ENCODE measurements at places on chromosomes 16 and 17.

DNA sequence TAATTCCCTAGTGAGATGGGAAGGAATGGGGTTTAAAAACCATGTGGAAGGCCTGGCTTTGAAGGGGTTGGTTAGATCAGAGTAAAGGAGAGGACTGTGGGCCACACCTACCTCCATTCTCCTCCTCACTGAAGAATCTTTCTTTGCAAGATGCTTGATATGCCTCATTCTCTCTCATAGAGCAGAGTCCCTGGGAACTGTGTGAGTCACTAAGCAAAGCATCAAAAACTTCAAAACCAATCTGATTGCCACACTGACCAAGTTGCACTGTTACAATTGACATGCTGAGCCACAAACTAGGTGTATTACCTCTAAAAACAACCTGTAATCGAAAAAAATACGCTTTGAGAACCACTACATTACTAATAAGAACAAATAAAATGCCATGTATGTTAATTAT is 2.0 kb downstream of the TUBD1 start:
- DNase-seq, result no peak

- DNase-seq, result no peak
Measured at GRCh38 chr16:86791287-86792035, 213.1 kb downstream of the FOXL1 start.

DNA sequence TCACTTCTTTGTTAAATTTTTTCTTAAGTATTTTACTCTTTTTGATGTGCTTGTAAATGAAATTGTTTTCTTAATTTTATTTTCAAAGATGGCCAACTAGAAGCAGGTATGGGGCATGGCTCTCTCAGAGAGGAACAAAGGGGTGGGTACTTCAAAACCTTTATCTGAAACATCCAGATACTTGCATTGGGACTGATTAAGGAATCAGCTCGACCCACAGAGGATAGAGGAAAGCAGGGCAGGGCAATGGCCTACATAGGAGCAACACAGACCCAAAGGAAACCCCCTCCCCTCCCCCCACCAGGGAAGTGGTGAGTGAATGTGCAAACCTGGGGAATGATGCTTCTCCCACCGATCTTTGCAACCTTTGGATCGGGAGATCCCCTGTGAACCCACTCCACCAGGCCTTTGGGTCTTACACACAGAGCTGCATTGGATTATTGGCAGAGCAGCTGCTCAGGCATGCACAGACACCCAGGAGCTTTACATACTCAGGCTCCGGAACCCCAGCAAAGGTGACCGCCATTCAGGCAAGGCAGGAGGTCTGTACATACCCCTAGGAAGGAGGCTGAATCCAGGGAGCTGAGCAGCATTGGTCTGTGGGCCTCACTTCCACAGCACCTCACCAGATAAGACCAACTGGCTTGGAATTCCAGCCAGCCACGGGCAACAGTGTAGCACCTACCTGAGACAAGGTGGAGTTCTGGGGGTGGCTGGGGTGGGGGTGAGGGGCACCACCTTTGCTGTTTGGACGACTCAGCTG is 3.0 kb upstream of the CCR7 start:
- no peak for DNase-seq

DNA sequence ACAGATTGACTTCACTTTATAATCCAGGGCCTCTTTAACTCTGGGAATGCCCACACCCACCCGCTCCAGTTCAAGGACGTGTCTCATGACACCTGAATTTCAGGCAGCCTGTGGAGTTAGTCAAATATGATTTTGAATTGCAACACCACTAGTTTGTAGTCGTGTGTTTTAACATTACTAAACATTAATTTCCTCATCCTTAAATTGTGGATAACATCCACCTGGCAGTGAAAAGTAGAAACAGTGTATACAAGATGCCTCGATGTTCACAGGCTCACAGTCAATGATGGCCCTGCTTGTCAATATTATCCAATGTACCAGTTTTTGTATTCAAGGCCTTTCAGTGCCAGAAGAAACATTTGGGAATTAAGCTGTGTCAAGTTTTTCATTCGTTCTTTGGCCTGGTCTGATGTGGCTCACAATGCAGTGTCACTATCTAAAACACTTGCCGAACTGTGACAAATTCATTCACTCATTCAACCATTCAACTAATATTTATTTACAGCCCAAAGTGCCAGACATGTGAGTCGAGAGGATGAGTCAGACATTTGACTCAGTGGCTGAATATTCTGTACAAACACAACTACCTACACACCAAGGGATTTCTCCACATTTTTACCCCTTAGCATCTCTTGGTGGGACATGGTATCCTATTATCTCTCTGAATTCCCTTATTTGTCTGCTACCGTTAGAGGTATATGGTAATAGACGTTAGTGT is 1.4 kb downstream of the MEIOB start:
- DNase-seq, result no peak

DNA sequence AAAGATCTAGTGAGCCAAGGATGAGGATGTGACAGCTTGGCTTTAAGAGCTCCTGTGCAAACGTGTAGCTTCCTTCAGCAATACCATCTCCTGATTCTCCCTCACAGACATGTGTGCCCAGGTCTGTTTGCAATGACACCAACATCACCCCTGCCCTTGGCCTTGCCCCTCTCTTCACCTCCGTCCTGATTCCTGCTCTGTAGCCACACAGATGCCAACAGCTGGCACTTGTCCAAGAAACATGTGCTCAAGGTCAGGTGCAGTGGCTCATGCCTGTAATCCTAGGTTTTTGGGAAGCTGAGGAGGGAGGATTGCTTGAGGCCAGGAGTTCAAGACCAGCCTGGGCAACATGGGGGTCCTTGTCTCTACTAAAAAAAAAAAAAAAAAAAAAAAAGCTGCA is 103.8 kb upstream of the CRHR1 start:
- no peak for DNase-seq

DNA sequence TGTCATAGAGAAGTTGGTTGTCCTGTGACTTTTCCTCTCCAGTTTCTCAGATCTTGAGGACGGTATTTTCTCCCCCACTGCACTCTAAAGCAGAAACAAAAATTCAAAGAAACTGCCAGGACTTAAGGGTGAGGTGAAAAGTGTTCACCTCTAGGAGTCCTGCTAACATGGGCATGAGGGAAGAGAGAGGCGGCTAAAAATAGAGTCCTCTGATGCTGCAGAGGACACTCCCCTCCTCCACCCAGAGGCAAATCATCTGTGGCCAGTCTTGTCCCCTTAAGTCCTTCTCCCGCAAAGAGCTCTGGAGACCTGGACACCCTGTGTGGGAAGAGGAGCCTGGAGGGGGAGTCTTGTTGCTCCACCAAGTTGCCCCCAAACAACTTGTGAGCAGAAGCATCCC is 4.7 kb upstream of the DDX19A start:
- no peak for DNase-seq

DNA sequence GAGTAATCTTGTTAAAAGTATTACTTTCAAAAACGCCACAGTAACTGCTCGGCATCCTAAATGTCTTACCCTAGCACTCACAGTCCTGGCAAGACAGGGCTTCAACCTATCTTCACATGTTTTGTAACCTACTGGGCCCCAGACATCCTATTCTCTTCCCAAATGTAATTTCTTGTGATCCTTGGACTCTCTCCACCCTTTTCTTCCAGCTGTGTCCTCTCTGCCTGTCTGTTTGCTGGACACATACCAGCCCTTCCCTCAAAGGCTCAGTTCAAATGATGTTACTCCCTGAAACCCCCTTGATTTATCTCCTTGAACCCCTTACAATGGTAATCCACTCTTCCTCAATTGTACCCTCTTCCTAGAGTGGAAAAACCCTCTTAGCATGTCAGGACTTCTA is 60.1 kb upstream of the CNEP1R1 start:
- DNase-seq, result no peak

DNA sequence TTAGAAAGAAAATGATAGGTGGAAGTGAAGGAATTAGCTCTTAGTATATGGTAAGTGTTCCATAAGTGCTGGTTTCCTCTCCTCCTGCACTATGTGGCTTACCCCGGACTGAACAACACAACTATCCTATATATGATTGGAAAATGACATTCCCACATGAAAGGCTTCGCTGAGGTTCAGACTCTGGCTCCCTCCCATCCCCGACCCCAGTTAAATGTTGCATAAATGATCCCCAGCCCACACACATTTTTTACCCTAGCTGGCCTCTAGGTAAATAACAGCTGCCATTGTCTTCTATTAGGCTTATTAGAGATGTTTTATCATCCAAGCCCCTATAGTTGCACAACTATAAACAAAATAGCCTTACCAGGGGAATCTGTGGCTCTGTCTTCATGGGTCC is 495.6 kb upstream of the CDH11 start:
- DNase-seq, result no peak

DNA sequence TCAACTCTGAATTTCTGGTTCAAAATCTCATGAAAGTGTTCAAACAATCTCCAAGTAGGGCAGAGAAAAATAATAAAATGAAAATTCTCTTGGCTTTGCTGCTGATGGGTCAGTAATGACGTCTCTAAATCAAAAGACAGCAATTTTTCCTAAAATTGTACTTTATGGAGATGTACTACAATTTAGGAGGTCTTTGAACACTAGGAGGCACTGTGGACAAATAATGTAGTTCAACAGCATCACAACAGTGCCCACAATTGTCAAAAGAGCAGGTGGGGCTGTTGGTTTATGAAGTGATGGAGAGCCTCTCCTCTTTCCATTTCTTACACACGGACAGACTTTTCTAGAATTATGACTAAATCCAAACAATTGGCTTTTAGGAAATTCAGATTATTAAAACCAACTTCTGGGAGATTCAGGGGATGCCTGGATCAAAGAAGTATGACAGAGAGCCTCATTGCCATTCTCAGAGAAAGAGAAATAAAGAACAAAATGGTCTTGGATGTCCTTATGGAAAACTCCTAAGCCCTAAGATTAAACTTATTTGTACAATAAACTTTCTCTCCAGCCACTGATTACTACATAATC is 23.8 kb downstream of the EZH1 start:
- DNase-seq, result no peak

GRCh38 chr17:62109378-62109902 is 44.4 kb upstream of the MED13 start:
- DNase-seq, result peak; percentile 76

DNA sequence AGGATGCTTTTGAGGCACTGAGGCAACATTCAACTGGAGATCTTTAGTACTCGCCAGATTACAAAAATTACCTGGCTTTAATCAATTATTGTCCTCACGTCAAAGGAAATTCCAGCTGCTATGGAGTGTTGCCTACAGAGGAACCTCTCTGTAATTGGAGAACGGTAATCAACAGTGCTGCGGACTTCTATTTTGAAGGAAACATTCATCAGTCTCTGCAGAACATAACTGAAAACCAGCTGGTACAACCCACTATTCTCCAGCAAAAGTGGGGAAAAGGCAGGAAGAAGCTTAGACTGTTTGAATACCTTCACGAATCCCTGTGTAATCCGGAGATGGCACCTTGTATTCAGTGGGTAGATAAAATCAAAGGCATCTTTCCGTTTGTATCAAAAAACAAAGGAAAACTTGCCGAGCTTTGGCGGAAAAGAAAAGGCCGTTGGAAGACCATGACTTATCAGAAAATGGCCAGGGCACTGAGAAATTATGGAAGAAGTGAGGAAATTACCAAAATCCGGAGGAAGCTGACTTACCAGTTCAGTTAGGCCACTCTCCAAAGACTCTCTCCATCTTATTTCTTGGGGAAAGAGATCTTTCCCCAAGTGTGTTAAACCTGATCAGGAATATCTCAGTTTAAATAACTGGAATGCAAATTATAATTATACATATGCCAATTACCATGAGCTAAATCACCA is 3.0 kb downstream of the SLC35G3 start:
- DNase-seq, result no peak

- DNase-seq, result peak; percentile 47
Measured at GRCh38 chr16:11639925-11640899, 28.0 kb upstream of the SNN start.

GRCh38 chr16:63066552-63066951 is 1030.3 kb upstream of the CDH8 start:
- DNase-seq, result no peak

DNA sequence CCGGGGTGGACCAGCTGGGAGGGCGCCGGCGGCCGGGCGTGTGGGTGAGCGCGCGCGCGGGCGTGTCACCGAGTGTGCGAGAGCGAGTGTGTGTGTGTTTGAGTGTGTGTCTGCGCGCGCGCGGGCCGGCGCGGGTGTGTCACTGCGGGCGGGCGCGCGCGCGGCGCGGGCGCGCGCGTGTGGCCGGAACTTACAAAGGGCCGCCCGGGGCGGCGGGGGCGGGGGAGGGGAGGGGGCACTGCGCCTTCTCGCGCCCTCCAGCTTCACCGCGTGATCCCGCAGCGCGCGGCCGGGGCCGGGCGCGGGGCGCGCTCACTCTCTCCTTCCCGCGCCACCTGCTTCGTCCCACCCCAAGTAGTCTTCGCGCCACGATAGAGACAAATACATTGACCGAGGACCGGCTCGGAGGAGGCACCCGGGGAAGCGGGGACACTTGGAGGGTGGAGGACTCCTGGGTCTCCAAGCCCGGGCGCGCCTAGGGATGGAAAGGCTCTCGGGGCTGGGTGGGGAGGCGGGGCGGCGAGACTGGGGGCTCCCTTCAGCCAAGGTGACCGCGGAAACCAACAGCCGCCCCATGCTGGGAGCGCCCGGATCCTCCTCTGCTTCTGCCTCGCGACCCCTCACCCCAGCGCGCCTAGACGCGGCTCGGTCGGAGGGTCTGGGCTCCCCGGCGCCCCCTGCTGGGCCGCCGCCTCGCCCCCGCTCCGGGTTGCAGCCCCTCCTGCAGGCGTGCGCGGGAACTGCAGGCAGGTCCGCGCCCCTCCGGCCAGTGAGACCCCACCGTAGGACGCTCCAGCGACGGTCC is at the start of gene SRCIN1:
TSS of gene SRCIN1 (minus strand) at position 112 of the 805 bp plus-strand sequence. CDS start 247 bp downstream, outside the sequence.
- DNase-seq, result peak; percentile 73

GRCh38 chr16:19283637-19284036 is 1.9 kb upstream of the CLEC19A start:
- no peak for DNase-seq

DNA sequence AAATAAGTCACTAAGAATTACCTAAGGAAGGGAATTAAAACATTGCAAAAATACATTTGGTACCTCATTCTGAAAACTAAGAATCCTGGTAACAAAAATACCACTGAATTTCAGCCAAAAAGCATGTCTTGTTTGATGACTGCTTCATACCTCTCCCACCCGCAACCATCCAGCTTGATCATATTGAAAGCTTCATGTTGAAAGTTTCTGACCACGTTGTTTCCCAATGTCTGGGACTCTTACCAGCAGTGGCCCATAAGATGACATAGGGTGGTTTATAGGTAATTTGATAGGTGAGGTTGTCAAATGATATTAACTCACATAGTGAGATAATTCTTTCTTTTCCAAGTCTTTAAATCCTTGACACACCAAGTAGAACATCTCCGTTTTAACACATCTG is 139.3 kb downstream of the CDH11 start:
- no peak for DNase-seq

DNA sequence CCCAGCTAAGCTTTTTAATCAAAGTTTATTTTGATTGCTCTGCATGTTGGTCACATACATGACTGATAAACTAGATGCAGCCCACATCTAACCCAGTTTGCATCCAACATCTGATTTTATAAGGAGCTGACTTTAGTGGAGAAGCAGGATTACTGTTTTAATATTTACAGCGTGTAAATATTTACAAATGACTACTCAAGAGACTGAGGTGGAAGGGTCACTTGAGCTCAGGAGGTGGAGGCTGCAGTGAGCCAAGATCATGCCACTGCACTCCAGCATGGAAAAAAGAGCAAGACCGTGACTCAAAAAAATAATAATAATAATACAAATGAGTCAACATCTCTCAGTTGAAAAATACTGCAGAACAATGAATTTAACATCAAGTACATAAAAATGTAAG is 50.8 kb downstream of the PARN start:
- DNase-seq, result no peak

GRCh38 chr16:4339909-4340308 is 11.2 kb downstream of the PAM16 start:
- DNase-seq, result no peak

All from glutamatergic neuron (in vitro differentiated cells).